GM12878 (cell line): ENCODE measurements at places on chromosomes 2 and 18. TPM values are rescaled to one million over a fixed set of nuclear protein-coding genes. Genes with fewer than 3 reads are reported as not detected.
A peak's percentile ranks its signal among the peaks of the same experiment; 100 is the strongest.

The TPO gene
- 0.07 TPM in 1 of 2 replicates, not detected in the other for polyA plus RNA-seq

The UGT1A5 gene
- polyA plus RNA-seq: not detected in 2 replicates

The CCDC85A gene
- polyA plus RNA-seq: not detected in 2 replicates

The SIX2 gene
- polyA plus RNA-seq: not detected in 2 replicates

The UPP2 gene
- polyA plus RNA-seq: not detected in 2 replicates

DNA sequence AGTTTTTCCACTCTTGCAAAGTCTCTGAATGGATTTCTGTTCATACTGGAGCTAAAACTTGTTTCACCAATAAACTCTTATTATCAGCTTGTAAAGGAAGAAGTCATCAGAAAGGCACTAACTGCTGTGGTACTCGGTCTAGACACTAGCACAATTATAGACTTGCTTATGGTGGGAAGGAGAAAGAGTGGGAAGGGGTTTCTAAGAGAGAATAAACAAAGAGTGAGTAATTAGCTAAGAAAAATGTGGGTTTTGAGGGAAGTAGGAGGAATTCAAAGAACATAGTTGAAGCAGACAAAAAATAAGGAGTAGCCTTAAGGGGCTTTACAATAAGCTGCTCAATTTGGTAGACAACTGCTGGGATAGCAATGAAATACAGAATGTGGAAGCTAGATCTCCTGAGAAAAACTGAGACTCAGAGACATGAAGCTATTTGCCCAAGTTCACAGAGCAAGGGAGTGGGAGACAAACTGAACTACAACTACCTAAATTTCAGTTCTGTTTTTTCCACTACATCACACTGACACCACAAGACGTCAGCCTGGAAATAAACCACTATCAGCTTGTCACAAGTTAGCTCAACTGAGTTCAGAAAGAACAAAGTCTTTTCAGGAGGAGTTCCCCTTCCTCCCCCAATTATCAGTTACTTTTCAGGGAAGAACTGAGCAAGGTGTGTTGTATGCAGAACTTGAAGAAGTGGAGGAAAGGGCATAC lies 59.7 kb downstream of the MAP4K3 start:
- peak overlapping the region; percentile 36; the same call in 1 of the 2 replicates for H3K27ac ChIP-seq
- H3K4me1 ChIP-seq: no peaks in the 10 kb centered on the region; the same call in 1 of the 2 replicates
- DNase-seq: peak; percentile 81
- no peaks in the 10 kb centered on the region for H3K27me3 ChIP-seq
- H3K4me3 ChIP-seq: no peak overlapping the region
- H3K36me3 ChIP-seq: no peaks in the 10 kb centered on the region

DNA sequence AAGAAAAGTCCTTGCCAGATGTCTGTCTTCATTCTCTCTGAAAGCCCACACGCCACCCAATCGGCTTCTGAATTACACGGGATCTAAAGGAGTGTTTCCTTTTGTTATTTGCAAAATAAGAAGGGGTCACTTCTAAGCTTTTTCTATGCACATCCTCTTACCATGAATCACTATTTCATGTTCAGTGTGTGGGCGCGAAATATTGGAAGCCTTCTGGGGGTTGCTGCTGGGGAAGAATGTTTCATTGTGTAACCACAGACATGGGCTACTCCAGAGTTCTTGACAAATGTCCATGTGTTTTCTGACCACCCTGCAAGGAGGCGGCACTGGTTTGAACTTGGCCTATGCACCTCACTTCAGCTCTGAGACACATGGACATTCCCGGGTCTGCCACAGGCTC lies 133.6 kb upstream of the APCDD1 start:
- H3K36me3 ChIP-seq: no peaks in the 10 kb centered on the region
- DNase-seq: no peak
- H3K4me3 ChIP-seq: no peak overlapping the region
- no peak overlapping the region for H3K27ac ChIP-seq

DNA sequence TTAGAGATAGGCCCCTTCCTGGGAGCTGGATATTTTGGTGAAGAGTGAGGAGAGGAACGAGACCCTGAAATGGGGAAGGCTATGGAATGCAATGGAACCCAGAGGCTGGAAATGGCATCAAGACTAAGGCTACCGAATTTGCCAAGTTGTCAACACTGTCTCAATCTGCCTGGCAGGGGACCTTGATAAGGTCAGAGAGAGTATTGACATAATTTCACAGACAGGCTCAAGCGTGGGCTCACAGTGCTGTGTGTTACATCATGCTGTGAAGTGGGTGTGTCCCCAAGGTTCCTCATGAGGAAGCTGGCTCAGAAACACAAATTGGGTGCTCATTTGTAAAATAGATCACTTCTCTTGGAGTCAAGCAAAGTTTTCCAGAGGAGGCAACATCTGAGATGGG lies 51.8 kb upstream of the CYRIA start:
- DNase-seq: no peak
- peaks cover 2% of the 10 kb centered on the region; the same call in 1 of the 2 replicates for H3K4me1 ChIP-seq
- no peaks in the 10 kb centered on the region for H3K36me3 ChIP-seq
- 0 out of 2 replicates have a peak, but pooled peaks cover 5% of the 10 kb centered on the region for H3K27me3 ChIP-seq
- no peak overlapping the region for H3K4me3 ChIP-seq

GRCh38 chr2:219404291-219404910 lies 13.8 kb upstream of the DES start:
- H3K36me3 ChIP-seq: no peaks in the 10 kb centered on the region
- DNase-seq: no peak
- H3K4me3 ChIP-seq: no peak overlapping the region
